ENCODE measurements at places on chromosomes 11 and 22.

DNA sequence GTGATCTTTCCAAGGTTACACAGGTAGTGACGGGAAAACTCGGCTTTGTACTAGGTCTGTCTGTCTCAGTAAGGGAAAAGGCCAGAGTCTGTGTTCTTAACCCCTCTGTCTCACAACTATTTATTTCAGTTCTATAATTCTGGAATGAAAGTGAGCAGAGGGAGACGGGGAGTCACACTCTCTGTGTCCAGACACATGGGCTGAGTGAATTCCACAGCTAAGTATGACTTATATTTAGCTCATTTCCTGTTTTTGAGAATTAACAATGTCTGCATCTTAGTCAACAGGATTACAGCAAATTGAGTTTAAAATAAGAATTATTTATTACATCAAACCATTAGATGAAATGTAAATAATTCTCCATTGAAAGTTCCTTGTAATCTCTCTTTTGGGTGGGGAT is 62.5 kb upstream of the OR4B1 start:
- DNase-seq, result no peak

DNA sequence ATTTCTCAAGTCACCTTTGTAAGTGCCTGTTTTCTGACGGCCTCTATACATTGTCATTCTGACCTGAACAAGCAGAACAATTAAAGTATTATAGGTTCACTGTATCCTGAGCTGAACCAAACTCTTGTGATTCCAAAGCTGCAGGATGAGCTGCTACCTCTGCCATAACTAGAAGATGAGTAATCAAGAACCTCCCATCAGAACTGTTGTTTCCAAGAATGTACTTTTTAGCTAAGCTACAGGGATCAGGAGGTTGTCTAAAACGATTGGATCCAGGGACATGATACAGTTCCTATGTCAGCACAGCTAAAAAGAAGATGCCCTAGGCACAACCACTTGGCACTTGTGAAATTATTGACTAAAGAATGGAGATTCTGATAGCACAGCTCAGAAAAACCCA is 288.4 kb upstream of the CCDC90B start:
- DNase-seq, result no peak

DNA sequence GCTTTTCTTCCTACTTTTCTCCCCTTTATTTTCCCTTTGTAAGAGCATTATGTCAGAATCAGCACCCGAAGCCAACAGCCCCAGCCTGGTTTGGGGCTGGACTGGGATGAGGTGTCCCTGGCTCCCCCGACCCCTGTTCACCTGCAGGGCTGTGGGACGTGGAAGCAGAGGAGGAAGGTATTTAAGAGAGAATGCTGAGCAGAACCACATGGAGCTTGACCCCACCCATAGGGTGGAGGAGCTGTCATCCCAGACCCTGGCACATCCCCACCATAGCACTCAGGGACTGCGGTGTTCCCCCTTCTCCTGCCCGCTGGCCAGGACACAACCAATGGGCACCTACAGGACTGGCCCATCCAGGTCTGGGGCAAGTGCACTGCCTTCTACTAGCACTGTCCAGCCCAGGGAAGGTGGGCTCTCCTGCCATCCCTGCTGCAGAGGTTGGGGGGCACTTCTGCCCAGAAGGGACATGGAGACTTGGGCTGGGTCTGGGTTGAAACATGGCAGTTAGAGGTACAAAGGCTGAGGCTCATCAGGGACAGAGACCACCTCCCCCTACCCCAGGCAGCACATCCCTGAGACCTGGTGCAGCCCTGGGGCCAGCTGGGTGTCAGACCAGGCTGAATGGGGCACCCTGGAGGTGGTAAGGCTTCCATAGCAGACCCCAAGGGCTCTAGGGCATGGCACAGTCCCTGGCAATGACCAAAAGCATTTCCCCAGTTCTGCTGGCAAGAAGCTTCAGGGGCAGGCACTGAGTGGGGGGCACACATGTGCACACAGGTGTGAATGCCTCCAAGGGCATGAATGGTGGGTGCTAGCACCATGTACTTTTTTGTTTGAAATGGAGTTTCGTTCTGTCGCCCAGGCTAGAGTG is 19.7 kb downstream of the TANGO2 start:
- DNase-seq, result no peak

GRCh38 chr11:111699579-111700156 is 66.5 kb downstream of the PPP2R1B start:
- no peak for DNase-seq

DNA sequence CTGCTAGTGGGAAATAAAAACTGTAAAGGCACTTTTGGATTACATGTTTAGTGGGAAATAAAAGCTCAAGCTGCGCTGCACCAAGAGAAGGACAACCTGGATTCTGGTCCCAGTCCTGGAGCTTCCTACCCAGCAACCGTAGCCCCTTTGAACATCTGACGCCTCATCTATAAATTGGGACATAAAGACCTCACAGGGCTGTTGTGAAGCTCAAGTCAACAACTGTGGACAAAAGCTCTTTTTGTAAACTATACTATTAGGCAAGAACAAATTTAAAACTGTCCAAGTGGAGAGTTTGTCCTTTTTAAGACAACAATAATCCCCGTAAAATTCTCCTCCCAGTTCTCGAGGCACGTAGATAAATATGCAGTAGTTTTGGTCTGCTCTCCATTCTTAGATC is 17.6 kb upstream of the PCF11 start:
- no peak for DNase-seq

GRCh38 chr22:46201059-46201757 is 48.9 kb downstream of the CDPF1 start:
- DNase-seq, result no peak

- DNase-seq, result no peak
These were observed 20.4 kb upstream of the L3MBTL2 start for GRCh38 chr22:41184679-41185078.

DNA sequence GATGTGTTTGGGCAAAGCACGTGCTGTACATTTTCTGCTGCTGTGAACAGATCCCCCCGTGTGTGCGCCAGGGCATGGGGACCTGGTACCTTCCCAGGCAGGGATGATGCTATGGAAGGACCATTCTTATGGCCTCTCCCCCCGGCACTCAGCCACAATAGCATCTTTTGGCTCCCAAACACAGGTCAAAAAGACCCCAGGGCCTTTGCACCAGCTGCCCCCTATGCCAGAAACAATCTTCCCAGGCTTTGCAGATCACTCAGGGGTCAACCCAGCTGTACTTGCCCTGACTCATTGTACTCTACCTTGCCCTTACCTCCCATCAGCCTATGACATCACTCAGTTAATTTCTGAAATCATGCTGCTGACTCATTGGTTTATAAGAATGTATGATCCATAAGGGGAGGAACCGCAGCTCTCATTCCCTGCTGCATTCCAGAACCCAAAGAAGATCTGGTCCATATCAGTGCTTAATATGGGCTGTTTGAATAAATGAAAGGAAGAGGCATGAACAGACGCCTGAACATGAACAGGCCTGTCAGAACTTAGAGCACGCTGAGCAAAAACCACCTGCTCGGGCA is 100.7 kb downstream of the CELSR1 start:
- DNase-seq, result no peak

DNA sequence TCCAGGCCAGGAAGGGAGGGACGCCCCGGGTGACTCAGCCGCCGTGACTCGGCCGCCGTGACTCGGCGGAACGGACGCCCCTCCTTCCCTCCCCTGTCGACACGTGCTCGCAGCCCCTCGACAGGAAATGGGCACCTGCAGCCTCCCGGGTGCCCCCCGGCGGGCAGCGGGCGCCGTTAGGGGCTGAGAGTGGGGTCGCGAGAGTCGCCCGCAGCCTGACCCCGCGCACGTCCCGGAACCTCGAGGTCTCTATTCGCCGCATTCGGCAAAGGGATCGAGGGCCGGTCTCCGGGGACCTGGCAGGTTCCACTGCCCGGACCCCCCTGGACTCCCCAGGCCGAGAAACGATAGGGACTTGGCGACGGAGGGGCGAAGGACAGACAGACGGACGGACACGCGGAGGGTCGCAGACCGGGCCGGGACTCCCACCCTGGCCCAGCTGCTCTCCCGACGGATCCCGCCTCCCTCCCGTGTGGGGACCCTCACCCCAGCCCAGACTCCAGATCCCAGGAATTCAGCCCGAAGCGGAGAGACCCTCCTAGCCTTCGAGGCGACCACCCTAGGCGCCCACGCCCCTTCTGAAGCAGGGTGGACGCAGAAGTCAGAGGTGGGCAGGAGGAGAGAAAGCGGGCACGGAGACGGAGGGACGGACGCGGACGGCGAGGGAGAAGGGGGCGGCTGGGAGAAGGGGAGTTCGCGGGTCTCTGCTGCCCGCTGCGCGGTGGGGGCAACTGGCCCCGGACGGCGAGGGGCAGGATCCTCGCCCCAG is 648 bp downstream of the FOSL1 start:
- peak; percentile 65 for DNase-seq

Data from activated T-cell treated with anti-CD3 and anti-CD28 coated beads for 4 hours (primary cell).